ENCODE measurements at places on chromosomes 11 and 22.

DNA sequence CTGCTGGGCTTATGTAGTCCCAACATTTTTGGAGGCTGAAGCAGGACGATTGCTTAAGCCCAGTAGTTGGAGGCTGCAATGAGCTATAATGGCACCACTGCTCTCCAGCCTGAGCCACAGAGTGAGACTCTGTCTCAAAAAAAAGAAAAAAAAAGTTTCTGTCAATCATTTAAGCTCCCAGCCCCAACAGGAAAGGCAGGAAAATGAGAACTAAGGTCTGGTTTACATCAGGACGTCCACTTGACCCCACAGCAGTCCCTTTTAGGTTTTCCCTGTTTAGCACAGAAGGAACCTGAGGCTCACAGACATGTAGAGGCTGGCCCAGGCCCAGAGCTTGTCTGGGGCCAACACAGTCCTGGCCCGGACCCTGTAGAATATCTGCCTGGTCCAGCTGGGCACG, 9.2 kb upstream of the TTLL1 start:
- DNase-seq: no peak

DNA sequence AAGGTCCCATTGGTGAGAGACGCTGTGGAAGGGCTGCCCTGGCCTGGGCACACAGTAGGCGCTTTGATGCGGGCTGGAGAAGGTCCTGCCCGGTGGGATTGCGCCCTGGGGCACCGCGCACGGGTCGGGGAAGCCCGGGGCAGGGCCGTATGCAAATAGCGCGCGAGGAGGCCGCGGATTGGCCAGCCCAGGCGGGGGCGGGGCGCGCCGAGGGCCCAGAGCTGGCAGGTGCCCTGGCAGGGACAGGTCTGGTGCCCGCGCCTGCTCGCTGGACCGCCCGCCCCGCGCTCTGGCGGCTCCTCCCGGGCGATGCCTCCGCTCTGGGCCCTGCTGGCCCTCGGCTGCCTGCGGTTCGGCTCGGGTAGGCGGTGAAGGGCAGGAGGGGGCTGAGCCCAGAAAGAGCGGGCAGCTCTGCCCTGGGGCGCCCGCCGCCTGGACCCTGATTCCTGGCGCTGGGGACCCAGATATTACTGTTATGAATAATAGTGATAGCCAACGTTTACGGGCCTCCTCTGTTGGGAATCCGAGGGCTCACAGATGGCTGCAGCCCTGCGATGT, at the start of gene UPK3A:
Gene UPK3A (plus strand): TSS at position 245 of the 558 bp plus-strand sequence. CDS start 65 bp downstream, at position 310.
- peak; percentile 56 for DNase-seq

DNA sequence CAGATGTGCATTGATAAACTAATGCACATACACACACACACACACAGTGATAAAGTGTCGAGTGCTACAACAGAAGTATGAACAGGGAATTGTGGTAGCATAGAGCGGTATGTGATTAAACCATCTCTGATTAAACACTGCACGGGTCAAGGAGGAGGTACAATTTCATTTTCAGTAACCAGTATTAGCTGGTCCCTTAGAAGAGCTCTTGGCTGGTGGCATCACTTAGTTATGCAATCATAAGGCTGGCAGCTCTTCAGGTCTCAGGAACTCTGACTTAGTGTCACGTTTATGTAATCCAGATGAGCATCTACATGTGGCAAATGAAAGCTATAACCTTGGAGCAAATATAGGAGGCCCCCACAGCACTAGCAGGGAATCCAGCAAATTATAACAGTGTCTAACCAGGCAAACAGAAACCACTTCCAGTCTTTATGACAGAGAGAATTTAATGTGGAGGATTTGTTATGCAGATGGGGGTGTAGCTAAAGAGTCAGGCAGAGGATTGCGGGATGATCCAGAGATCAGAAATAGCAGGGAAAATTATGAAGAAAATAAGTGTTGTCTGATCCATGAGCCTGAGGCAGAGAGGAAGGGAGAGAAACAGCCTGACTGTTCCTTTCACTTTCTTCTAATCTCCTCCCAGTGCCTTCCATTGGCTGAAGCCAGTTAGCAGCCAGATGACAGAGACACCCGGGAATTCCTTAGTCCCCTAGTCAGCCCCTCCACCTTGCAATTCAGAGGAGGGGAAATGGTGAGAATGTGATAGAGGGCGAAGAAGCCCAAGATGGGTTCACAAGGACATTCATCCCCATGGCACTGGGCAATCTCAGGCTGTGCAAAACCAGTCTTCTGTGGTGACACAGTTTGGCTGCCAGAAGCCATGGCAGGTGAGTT, 533.1 kb upstream of the TENM4 start:
- DNase-seq: no peak

GRCh38 chr11:69667619-69668604, 7.2 kb downstream of the LTO1 start:
- DNase-seq: no peak

- DNase-seq: no peak
Measured at GRCh38 chr11:103624708-103625623, 411.5 kb upstream of the DDI1 start.

- no peak for DNase-seq
Measured at GRCh38 chr11:29173660-29174062, 843.2 kb downstream of the KCNA4 start.

DNA sequence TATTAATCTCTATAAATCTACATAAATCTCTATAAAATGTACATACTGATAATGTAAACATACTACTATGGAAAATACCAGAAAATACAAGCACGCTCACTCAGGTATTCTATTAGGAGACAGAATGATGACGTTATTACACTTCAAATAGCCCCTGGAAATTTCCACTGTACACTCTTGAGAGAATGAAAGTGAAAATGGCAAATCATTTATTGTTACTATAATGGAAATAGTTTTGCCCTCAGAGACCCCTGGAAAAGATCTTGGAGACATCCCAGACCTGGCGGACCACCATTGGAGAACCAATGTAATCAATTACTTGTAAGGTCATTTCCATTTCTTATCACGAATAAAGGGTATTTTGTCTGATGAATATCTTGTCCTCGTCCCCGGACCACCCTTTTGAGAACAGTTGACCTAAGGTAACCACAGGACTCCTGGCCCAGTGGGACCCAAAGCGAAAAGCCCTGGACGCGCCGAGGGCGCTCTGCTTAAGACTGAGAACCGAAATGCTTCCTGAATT, 509 bp upstream of the PRRG4 start:
- DNase-seq: no peak

DNA sequence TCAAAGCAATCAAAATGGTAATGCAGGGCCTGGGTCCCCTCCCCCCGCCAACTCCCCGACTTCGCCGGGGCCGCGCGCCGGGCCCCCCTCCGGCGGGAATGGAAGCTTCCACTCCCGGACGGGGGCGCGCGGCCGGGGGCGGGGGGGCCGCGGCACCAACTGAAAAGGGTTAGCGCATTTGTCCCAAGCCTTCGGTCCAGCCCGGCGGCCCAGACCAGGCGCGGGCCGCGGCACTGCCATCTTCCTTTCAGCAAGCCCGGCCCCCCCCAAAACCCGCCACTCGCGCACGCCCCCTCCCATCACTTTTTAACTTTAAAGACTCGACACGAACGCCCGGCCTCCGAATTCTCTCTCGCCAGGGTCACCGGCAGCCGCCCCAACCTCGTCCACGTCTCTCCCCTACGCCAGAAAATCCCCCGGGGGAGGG, 2.8 kb downstream of the PHF21B start:
- DNase-seq: no peak

- no peak for DNase-seq
Measured at GRCh38 chr11:61893981-61894380, 2.6 kb upstream of the FADS3 start.

DNA sequence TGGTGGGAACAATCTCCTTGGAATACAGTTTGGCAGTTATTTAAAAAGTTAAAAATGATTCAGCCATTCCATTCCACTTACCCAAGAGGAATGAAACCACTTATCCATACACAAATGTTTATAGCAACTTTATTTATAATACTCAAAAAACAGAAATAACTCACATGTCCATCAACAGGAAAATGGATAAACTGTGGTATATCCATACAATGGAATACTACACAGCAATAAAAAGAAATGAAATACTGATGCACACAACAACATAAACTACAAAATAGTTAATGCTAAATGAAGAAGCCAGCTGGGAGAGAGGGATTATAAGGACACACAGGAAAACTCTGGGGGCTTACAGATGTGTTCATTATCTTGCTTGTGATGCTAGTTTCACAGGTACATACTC, 64.7 kb downstream of the FCHSD2 start:
- no peak for DNase-seq

DNA sequence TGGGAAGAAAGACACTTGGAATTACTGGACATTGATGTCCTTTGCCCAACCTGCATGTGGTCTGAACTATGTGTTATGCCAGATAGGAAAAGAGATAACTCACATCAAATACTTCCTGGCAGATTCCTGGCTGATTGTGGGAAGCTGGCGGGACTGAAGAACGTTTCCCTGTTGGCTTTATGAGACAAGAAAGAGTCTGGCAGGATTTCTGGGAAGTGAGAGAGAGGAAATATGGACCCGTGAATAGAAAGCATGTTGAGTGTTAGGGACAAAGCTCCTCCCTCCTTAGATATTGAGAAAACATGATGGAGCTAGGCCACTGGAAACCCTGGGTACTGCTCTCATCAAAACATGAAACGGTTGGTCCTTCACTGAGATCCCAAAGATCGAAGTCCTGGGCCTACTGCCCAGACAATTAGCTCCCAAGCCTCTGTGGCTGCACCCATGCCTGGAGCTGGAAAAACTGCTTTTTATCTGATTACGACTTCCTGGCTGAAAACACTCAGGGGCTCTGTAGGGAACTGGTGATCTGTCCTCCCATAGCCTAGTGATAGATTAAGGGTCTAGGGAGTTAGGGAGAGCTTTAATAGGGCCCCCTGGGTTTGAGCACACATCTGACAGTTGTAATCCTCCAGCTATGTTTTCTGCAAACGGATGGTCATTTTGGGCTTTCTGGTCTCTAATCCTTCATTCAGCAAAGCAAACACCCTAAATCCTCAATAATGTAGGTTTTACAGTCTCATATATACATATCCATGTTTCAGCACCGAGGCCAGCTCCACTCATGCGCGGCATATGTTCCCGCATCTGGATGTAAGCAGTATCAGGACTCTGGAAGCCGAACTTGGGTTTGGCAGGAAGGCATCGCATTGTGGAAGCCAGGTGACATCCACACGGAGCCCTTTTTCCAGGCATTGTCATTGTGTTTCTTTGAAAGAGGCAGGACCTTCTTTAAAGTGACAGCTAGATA, 6.1 kb upstream of the B3GAT1 start:
- DNase-seq: no peak

- DNase-seq: no peak
Measured at GRCh38 chr11:28887681-28888080, 779.5 kb downstream of the METTL15 start.

GRCh38 chr22:50695421-50696250, 23.0 kb downstream of the SHANK3 start:
- no peak for DNase-seq

GRCh38 chr11:7251836-7252682, at the start of gene SYT9:
Gene SYT9 (plus strand): TSS chr11:7251904. CDS start chr11:7252187, 283 bp downstream.
- no peak for DNase-seq

DNA sequence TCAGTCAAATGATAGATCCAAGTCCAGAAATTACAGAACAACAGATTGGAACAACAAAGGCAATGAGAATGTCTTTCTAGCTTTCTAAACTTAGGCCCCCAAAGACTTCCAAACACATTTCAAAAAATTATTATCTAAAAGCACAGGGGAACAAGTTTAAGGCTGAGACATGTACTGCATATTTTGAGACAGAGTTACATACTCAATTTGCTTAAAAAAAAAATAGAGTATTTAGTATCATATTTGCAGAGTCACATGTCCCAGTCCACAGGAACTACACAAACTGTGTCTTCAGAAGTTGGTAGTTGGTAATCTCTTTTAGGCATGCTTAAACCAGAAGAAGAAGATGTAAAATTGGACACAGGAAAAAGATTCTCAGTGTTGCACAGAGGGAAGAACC, 127.2 kb downstream of the MAML2 start:
- peak; percentile 54 for DNase-seq

DNA sequence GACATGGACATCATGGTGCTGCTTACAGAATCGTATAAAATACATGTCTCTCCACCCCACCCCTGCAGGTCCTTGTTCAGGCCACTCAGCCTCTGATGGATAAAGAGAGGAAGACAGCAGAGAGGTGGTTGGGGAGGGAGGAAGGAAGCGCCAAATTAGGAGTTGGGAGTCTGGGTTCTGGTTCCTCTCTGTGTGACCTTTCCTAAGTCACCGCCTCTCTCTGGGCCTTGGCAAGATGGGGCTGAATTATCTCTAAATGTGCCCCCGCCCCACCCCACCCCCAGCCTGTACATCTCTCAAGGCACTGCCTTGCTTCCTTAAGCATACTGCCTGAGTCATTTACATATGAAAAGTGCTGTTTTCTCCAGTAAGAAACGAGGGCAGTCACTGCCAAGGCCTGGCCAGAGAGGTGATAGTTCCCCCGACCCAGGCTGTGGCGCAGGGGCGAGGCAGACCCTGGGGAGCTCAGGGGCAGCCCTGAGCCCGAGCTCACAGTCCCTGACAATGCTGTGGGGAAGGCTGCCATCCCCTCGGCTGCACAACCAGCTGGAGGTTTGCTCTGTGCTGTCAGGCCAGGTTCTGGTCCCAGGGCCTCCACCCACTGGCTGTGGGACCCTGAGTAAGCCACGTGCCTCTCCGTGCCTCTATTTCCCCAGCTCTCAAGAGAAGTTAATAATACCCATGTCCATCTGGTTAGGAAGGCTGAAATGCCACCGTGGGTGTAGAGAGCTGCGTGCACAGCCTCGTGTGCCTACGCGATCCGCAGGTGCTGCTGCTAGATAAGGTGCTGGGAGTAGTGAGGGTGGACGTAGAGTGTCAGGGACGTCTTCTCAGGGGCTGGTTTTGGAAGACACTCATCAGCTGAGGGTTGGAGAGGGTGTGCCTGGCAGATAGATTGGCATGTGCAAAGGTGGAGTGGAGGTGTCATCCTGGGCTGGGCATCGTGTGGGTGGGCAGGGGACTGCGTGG, 55.3 kb downstream of the CACNA1I start:
- no peak for DNase-seq

DNA sequence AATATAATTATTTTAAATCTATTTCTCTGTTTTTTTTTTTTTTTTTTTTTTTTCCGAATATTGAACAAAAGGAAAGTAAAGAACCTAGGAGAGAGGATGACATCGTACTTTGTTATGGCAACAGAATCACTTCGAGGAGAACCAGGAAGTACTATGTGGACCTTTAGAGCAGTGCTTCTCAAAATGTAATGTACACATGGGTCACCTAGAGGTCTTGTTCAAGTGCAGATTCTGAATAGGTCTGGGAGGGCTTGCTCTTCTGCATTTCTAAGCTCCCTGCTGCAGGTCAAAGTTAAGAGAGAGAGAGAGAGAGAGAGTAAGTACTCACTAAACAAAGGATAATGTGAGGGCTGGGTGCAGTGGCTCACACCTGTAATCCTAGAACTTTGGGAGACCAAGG, 419.5 kb upstream of the TENM4 start:
- DNase-seq: no peak

GRCh38 chr11:85279267-85279666, 347.9 kb downstream of the DLG2 start:
- no peak for DNase-seq

- peak; percentile 27 for DNase-seq
Measured at GRCh38 chr11:4086575-4087353, 7.8 kb upstream of the RRM1 start.

- no peak for DNase-seq
Measured at GRCh38 chr11:128311742-128312719, 275.3 kb downstream of the ETS1 start.

- DNase-seq: peak; percentile 53
Measured at GRCh38 chr11:67584205-67584880, 731 bp downstream of the GSTP1 start.

GRCh38 chr22:48240148-48240934, 1477.9 kb downstream of the TBC1D22A start:
- no peak for DNase-seq

Data from CD8-positive, alpha-beta T cell (primary cell).